ENCODE measurements at places on chromosomes 7 and 10.

DNA sequence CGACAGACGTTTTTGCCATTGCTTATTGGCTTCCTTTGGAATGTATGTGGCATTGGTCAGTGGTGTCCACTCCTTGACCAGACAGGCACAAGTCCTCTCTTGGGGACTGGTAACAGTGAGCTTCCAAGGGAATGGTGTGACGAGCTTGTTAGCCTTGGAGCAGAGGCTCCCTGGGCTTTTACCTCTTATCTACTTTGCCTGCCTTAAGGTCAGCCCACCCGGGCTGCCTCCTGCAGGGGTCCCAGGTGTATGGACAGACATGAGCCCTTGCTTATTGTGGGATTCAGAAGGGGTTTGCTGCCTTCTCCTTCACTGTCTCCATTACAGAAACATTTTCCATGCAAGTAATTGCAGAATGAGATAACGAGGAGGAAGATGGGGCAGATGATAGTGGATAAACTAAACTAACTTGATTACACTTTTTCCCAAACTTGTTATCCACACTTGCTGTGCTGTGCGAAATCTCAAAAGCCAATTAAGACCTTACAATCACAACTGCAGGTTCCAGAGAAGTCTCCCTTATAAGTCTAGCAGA is 29.7 kb downstream of the PLPP4 start:
- no peak for DNase-seq

DNA sequence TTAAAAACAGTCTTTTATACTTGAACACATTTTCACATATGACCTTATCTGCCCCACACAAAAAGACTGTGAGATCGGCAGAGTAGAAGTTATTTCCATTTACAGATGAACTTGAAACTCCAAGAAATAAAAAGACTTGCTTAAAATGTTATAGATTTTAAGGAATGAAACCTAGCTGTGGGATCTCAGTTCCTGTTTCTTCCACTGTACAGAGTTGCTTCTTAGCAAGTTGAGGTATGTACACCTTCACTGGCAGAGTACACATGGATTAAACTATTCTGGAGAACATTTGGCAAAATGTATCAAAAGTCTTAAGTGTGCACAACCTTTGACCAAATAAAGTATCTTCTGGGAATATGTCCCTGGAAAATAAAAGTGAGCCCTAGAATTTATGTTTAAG is 48.3 kb downstream of the A1CF start:
- DNase-seq: no peak

- no peak for DNase-seq
Measured at GRCh38 chr10:103764296-103765088, 90.9 kb downstream of the SH3PXD2A start.

- DNase-seq: no peak
Measured at GRCh38 chr10:104706886-104707285, 65.8 kb downstream of the SORCS3 start.

GRCh38 chr7:149130572-149131198 is 4.6 kb upstream of the ZNF425 start:
- no peak for DNase-seq

GRCh38 chr7:150378115-150378852 is 846 bp upstream of the ZNF775 start:
- DNase-seq: no peak

GRCh38 chr10:132418527-132419416 is 21.8 kb downstream of the PWWP2B start:
- DNase-seq: no peak

DNA sequence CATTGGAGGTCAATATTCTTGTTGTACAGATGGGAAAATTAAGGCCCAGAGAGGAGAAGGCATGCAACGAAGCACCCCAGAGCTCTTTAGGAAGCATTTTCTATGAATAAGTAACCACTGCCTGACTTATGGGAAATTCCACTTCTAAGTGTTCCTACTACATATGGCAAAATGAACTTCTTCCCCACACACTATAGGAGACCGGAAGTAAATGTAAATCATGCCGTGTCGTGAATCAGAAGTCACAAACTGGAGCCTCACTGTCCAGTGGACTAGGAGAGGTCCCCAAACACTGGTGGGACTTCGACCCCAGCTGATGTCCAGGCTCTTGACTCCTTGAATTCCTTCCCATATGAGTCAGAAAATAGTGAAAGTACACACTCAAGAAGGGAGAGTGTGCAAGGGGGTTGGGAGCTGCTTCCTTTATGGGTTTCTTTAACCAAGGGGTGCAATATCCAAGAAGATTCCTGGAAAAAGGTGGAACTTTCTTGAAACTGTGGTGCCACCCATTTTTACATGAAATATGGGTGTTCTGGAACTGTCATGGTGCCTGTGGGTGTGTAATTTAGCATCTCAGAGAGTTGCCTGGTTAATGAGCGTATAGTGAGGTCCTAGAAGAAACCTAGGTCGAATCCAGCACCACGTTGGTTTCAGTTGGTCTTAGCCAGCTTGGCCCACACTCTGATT is 6.7 kb downstream of the RASSF4 start:
- DNase-seq: no peak

DNA sequence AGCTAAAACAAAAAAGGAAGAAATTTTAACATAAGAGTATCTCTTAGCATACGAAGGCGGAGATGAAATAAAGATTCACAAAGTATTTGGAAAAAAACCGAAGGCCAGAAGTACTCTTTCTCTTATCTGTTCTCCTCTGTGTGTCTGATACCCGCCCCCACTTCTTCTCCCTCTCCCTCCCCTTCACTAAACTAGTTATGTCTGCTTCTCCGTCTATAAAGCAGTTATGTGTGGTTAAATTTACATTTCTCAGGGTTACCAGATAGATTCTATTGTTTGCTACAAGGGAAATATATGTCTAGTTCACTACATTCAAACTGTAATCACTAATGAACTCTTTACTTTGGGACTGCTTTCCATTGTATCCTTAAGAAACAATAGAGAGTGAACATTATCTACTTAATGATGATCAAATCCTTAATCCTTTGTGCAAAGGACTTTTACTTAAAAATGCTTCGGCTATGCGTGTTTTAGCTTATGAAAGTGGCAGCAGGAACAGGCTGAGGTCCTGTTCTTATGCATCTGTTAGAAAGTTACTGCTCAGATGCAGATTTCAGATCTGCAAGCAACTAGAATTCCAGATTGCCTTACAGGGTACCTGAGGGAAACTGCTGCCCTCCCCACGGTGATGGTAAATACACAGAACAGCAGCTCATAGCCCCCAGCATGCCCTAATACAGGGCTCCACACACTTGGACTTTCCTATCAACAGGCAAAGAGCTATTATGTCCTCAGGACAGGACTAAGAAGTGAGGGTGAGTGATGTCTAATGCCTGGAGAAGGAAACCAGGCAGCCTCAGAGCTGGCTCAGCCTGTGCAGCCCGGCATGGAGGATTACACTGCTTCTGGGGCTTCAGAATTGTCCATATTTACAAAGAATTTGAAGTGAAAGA is 273.3 kb downstream of the FZD1 start:
- no peak for DNase-seq

- no peak for DNase-seq
Measured at GRCh38 chr7:1004018-1004852, 21.3 kb downstream of the CYP2W1 start.

DNA sequence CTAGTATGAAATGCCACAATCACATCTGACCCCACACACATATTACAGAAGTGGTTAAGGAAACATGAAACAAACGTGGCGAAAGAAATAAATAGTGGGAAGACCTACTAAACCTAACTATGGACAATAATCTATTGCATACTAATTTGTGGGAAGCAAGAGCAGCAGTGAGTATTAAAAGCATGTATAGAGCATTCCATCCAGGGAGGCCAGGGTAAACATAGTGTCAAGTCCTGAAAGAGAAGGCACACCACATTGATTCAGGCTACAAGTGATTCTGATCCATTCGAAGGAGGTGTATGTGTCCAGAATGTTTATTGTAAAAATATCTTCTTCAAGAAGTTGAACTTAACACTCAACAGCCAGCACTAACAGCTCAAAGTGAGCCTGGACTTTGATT is 29.2 kb downstream of the CACNA2D1 start:
- DNase-seq: no peak

- no peak for DNase-seq
Measured at GRCh38 chr7:46291601-46292150, 370.6 kb upstream of the IGFBP3 start.

GRCh38 chr10:95048206-95048605 is 21.1 kb downstream of the CYP2C8 start:
- no peak for DNase-seq

- no peak for DNase-seq
Measured at GRCh38 chr10:100109670-100110069, 28.0 kb upstream of the CPN1 start.

GRCh38 chr7:106134241-106134640 is 22.1 kb upstream of the SYPL1 start:
- DNase-seq: no peak

- DNase-seq: no peak
Measured at GRCh38 chr10:12048547-12048946, 5.9 kb upstream of the UPF2 start.

DNA sequence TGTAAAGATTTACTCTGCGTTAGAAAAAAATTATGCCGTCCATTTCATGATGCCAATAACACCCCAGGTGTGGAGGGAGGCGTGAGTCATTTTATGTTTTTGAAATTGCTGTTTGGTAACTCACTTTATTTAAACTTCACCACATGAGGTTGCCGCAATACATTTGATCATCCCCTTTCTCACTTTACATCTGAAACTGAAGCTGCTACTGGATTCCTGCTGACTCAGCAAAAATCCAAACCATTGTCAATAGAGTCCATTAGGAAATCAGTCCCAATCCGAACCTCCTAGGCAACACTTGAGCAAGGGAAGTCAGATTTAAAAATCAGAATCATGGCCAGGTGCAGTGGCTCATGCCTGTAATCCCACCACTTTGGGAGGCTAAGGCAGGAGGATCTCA is 136.6 kb upstream of the SVIL start:
- no peak for DNase-seq

- DNase-seq: no peak
Measured at GRCh38 chr7:111009526-111010040, 81.3 kb upstream of the LRRN3 start.

GRCh38 chr10:112307358-112308124 is 24.3 kb downstream of the TECTB start:
- DNase-seq: no peak

DNA sequence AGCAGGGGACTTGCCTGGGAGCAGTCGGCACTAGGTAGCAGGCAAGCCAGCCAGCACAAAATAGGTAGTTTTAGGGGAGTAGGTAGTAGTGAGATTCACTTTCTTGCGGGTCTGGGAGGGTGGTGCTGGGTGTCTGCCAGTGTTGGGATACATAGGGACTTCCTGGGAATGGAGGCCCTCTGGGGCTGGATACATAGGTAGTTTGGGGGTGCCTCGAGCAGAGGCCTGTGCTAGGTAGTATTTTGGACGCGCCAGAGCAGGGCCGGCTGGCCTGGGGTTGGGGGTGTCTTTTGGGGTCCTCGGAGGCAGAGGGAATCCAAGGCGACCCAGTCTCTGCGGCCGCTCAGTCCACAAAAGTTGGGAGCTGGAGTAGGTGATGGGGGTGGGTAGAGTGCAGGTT is 2.0 kb upstream of the HOXA3 start:
- DNase-seq: no peak

DNA sequence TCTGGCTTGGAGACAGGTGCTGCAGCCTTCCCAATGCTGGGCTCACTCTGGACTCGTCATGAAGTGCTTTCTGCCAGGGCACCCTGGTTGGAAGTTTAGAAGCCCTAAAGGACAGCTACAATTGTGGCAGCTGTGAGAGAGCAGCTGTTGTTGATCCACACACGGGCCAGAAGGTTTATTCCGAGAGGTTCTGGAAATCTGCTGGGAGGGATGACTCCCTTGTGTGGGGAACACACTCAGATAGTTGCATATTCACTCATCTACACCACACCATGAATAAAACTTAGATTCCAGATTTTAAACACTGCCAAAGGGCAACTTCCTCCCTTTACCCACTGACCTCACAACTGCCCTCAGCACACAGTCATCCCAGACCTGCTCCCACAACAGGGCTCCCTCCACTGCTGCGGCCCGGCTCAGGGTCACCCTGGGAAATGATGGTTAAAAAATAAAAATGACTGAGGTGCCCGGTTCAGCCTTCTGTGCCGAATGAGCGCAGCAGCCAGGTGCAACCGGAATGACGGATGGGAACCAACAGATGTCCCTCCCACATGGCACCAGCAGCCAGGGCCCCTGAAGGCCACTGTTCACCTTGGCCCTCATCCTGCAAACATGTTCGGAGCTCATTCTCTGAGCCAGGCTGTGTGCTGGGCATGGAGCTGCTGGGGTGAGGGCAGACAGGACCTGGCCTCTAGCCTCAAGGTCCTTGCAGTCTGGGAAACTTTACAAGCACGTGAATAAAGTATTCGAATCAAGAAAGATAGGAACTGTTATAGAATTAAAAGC is 40.2 kb downstream of the ASB13 start:
- no peak for DNase-seq

DNA sequence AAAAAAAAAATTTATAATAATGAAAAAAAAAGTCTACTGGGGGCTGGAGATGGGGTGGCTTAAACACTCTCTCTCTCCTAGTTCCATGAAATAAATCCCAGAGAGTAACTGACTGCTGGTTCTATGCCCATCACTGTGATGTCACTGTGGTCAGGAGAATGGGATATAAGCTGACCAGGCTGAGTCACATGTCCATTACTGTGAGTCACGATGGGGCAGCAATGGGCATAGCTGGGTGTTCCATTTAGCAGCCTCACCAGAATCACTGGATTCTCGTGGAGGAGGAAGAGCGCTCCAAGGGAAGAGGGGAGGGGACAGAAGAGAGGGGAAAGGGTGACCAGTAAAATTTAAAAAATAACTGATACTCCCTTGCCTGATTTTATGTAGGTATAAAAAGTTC is 37.1 kb downstream of the MASTL start:
- no peak for DNase-seq

- DNase-seq: no peak
Measured at GRCh38 chr10:132394201-132394811, 2.7 kb upstream of the PWWP2B start.

DNA sequence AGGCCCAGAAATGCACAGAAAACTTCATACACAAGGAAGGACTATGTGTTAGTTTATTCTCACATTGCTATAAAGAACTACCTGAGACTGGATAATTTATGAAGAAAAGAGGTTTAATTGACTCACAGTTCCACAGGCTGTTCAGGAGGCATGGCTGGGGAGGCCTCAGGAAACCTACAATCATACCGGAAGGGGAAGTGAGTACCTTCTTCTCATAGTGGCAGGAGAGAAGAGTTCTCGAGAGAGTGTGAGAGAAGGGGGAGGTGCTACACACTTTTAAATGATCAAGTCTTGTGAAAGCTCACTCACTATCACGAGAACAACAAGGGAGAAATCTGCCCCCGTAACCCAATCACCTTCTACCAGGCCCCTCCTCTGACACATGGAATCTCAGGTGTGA is 16.8 kb upstream of the RAMP3 start:
- no peak for DNase-seq

- no peak for DNase-seq
Measured at GRCh38 chr7:131076711-131077181, 250.9 kb upstream of the MKLN1 start.

- no peak for DNase-seq
Measured at GRCh38 chr10:120557311-120557710, 100.3 kb downstream of the PLPP4 start.
